ENCODE measurements at places on chromosomes 2 and 18. TPM values are rescaled to one million over a fixed set of nuclear protein-coding genes. Genes with fewer than 3 reads are reported as not detected.

DNA sequence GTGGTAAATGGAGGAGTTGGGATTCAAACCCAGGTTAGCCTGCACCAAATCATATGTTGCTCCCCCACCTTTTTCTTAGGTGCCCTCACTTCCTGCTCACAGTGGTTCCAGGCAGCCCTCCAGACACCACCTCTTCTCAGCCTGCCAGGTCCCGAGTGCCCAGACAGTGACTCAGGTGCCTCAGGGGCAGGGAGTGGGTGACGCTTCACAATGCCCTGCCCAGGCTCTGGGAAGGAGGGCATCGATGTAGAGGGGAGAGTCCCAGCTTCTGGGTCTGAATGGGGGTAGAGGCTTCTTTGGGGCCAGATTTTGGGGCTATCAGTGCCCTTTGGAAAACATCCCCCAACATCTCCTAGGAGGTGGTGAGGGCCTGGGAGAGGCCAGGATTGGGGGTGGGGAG is 5.2 kb upstream of the DNAJB2 start:
- no peak for DNase-seq

DNA sequence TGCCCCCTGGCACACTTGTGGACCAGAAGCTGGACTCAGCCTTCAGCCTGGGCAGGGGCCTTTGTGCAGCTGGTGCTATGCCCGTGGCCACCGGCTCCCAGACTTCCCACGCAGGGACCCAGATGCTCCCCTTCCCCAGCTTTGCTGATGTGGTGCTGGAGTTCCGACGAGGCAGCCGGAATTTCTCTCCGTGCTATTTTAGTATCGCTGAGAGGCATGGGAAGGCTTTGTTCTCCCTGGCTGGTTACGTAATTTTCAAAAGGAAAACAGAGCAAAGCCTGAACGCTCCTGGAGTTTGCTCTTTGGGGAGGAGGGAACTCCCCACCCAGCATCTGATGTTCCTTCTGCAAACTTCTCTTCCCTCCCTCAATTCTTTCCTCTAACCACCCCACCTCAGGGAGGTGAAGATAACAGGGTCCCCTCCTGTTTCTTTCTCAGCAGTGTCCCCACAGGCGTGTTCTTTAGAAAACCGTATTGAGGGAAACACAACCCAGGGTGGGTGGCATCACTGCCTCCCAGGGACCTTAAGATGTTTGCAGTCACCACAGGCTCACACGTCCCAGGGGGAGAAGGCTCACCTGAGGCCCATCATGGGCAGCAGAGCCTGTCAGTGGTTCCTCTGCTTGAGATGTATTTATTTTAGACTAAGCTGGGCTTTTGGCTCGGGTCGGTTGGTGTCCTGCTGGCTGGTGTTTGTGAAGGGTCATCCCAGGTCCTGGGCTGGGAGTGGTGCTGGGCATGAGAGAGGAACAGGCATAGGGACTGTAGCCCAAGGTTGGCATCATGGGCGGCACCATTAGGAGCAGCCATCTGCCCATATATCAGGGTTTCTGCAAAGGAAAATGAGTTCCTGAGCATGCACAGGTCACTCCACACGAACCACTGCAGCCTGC is 95.0 kb downstream of the MAPK4 start:
- DNase-seq: no peak

DNA sequence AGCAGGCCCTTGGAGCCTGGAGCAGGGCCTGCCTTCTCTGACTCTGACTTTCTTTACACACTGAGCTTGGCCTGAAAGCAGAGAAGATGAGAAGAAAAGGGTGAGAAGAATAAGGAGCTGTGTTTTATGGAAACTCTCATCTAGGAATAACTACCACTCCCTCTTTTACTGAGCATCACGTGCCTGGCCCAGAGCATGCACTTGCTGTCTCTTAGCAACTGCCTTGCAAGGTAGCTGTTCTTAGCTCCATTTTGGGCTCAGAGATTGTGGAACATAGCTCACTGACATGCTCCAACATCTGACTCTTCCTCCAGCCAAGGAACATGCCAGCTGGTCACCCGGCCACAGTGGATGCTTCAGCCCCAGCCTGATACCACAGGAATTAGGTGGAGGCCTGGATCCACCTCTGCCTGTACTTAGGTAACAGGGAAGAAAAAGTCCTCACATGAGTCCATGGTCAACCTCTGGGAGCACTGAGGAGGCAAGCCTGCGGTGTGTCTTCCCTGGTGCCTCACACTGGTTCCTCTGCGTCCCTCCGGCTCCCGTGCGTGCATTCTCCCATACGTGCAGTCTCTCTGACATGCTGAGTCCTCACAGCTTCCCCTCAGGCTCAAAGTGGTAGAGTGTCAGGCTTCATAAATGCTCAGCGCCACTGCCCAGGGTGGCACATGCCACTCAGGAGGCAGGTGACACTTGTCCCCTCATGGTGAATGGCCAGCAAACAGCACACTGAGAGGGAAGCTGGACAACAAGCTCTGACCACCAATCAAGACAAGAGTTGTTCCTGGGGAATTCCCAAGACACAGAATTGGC is 35.7 kb downstream of the AMER3 start:
- DNase-seq: no peak

DNA sequence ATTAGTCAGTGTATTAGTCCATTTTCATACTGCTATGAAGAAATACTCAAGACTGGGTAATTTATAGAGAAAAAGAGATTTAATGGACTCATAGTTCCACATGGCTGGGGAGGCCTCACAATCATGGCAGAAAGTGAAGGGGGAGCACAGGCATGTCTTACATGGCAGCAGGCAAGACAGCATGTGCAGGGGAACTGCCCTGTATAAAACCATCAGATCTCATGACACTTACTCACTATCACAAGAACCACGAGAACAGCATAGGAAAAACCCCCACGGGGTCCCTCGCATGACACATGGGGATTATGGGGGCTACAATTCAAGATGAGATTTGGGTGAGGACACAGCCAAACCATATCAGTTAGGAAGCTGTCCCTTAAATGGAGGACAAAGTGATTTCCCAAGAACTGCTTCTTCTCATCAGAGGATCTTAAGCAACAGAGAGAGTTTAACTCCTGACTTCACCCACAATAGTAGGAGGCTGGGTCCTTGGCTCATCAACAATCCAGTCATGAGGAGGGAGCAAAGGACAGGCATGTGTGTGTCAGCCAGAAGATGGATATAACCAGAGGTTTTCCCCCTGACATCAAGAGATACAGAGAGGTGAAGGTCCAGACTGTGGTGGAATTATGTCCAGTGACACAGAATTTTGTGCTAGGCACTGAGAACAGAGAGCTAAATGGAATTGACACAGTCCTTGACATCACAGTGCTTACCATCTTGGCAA is 203.8 kb upstream of the SH3BP4 start:
- DNase-seq: no peak

DNA sequence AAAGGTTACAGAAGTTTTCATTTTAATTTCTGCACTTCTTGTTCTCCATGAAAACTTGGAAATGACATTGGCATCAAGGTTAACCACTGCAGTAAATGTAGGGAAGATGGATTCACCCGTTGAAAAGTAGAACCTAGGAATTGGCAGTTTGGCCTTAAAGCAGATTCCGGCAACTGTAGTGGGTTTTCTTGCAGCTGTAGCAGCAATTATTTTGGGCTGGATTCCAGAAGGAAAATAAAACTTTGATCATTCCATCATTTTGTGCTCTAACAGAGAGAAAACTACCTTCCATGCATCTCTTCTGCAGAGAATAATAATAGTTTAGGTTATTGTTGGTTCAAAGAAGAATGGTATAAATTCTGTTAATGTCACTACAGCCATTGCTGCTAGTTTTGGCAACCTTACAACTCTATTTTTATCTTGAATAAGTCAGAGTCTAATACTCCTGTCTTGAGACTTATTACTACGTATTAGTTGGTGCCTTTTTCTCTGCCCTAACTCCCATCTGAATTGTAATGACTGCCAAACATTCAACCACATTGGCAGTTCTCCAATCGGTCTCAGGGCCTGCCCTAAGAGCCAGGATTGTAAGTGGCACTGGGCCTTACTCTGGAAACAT is 178.1 kb upstream of the PIEZO2 start:
- DNase-seq: no peak

GRCh38 chr2:72097276-72097675 is 50.4 kb downstream of the CYP26B1 start:
- no peak for DNase-seq

- no peak for DNase-seq
Observed at GRCh38 chr2:137255990-137256389, 490.6 kb downstream of the THSD7B start.

- DNase-seq: no peak
Observed at GRCh38 chr18:56562479-56562878, 75.9 kb downstream of the TXNL1 start.

GRCh38 chr2:212940816-212941215 is 210.6 kb downstream of the IKZF2 start:
- no peak for DNase-seq

GRCh38 chr18:48729404-48729803 is 190.6 kb downstream of the CTIF start:
- DNase-seq: no peak

ZNF519 gene
- 25.0 TPM for total RNA-seq

- DNase-seq: no peak
Observed at GRCh38 chr2:234373481-234374149, 123.3 kb downstream of the ARL4C start.

DNA sequence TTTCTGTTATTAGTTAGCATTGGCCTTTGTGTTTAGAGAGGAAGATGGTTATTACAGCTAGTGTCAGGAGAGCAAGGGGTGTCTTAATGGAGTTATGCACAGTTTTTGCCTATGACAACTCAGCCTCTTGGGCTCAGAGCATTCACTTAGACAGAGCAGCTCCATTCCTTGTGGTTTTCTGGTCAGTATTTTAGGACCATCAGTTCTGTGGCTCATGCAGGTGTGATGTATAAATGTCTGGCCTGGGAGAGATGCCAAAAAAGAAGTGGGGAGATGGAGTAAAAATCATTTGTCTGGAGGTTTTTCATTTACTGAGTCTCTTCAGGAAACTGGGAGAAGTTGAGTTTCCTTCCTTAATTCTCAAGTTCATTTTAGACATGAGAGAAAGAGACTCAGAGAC is 79.7 kb downstream of the PRKCE start:
- DNase-seq: no peak

DNA sequence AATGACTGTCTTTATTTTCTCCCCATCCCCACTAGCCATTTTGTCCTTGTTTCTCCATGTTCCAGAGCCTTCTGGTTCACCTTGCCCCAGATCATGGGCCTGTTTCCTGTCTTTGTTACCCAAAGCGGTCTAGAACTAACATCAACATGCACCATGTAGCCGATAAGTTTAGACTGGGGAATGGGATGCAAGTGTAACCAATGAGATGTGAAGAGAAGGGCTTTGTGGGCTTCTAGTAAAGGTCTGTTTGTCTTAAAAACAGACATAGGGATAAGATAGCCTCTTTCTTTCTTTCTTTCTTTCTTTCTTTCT is 25.7 kb downstream of the INPP5D start:
- no peak for DNase-seq

- no peak for DNase-seq
Observed at GRCh38 chr2:18626958-18627650, 37.7 kb upstream of the NT5C1B start.

DNA sequence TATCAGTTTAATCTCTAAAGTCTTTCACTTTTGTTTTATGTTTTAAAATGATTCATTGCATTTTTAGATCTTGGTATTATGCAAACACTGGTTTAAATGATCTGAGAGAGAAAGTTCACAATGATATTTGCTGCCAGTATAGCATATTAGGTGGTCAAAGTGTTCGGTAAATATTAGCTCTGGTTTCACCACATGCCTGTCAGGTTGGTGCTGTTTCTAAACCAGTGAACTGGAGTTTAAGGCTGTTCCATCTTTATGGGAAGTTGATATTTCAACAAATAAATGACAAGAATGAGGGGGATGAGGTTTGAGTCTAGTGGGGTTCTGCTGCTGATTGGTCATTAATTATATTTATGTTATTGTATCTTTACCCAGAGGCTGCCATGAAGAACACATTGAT is 436.4 kb downstream of the DCDC2C start:
- no peak for DNase-seq

SCG2 gene
- not detected for total RNA-seq

DCC gene
- not detected for total RNA-seq

DNA sequence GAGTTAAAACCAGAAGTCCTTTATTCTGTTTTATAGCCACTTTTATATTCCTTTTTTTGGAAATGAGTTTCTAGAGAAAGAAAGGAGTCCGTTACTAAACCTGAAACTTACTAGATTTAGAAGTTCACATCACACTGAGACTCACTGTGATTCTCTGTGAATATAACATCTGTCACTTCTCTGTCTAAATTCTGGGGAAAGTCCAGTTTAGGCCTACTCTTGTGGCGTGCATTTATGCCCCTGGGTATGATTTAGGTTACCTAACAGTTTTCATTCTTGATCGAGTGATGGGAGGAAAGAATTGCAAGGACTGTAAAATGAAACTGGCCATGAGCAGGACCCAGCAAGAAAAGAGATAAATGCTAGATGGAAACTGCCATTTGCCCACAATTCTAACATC is 449.6 kb downstream of the SPAG16 start:
- no peak for DNase-seq

GRCh38 chr2:239688122-239688681 is 287.4 kb upstream of the HDAC4 start:
- no peak for DNase-seq

NT5DC4 gene
- 1.2 TPM for total RNA-seq

GRCh38 chr2:64086347-64087082 is 57.7 kb downstream of the PELI1 start:
- DNase-seq: no peak

RAB6D gene
- total RNA-seq: not detected

SERPINB10 gene
- 2.8 TPM for total RNA-seq

GRCh38 chr18:48589797-48590519 is 51.1 kb downstream of the CTIF start:
- DNase-seq: no peak

Measured in activated T-cell treated with anti-CD3 and anti-CD28 coated beads, Interleukin-2, amount 50 U/mL, for 72 hours (primary cell).